Lower leg skin (tissue), 4 donors: ENCODE measurements at places on chromosomes 4 and X.

DNA sequence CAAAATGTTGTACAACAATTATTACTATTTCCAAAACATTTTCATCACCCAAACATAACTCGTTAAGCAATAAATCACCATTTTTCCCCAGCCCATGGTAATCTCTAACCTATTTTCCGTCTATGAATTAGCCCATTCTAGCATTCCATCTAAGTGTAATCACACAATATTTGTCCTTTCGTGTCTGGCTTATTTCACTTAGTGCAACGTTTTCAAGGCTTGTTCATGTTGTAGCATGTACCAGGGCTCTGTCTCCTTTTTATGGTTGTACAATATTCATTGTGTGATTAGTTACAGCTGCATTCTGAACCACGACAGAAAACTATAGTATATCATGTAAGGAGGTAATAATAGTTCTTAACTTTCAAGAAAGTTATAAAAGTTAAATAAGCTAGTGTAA lies 656.0 kb upstream of the HS3ST1 start:
- DNase-seq = no peak

DNA sequence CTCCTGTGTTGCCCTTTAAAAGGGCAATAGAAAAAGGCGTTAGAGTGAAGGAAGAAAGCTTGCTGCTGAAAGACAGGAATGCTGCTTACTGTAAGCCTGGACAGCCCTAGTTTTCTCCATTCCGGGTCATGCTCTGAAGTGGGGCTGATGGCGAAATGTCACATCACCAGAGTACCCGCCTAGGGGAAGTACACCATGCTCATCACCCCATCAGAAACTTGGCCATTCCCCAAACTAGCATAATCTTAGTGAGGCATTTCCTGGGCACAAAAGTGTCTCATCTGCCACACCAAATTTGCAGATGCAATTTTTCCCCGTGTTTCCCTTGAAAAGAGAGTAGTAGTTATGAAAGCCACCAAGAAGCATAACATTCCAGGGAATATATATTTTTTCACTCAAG lies 47.8 kb upstream of the CAMK2D start:
- no peak for DNase-seq

DNA sequence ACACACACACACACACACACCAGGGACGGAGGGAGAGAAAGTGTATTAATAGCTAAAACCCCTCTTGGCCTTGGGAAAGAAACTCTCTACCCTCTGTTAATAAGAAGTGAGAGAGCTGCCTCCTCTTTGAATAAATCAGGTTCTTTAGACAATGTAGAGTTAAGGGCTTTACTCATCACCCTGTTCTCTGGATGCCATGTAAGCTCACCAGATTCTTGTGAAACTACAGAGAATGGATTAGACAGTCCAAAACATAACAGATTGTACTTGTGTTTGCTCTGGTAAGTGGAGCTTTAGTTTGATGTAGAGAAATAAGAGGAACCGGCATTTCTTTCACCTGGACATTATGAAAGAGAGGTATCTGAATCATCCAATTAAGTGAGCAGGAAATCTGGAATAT lies 263.2 kb downstream of the DMD start:
- DNase-seq = no peak

DNA sequence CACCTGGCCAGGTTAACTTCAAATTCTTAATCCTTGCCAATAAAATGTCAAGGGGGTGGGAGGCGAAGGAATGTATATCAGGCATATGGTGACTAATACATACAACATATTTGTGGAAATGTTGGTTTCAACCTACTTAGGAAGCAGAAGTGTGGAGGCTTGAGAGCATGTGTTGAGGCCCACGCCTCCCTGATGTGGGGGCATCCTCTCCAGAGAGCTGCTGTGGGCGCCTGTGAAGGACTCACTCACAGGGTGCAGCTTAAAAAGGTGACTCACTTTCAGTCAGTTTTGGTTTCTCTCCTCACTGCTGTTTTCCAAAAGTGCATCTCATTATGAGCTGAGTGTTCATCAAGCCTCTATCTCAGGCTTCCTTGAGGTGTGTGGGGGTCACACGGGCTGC lies 27.5 kb downstream of the LNX1 start:
- DNase-seq = no peak

GRCh38 chr4:40173470-40173875 lies 23.4 kb upstream of the RHOH start:
- DNase-seq = no peak

DNA sequence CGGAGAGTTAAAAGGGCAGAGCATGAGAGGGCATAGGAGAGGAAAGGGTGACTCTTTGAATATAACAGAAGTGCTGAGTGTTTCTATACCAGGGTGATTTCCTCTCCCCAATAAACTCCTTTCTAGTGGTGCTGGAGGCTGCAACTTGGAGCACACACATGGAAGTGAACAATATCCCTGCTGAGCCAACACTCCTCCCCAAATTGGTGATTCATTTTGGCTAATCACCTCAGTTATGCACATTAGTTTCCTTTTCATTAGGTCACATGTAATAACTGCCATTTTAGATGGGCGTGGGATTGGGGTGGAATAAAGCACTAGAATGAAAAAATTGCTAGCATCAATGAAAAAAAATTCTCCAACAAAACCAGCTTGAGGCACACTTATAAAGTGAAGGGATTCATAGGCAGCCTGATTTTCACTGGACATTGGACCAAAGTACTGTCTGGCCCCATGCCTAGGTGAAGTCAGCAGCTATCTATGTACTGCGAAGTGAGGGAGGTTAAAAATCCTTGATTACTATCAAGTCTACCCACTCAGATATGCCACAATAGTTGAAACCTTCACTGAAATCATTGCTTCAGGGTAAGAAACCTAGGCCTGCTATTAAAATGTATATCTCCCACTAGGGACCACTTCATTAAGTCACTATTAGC lies 174.0 kb downstream of the GLUD2 start:
- no peak for DNase-seq

DNA sequence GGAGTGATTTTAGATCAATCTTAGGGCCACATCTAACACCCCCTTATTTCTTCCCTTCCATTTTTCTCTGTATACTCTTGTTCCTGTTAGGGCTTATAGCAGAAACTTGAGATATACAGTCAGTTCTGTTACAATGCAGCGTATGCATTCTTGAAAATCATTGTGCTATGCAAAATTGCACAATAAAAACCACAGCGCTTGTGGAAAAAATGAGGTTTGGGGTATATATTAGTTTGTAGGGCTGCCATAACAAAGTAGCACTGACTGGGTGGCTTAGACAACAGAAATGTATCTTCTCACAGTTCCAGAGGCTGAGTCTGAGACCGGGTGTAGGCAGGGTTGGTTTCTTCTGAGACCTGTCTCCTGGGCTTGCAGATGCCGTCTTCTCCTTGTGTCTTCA lies 59.0 kb downstream of the WWC2 start:
- DNase-seq = no peak

DNA sequence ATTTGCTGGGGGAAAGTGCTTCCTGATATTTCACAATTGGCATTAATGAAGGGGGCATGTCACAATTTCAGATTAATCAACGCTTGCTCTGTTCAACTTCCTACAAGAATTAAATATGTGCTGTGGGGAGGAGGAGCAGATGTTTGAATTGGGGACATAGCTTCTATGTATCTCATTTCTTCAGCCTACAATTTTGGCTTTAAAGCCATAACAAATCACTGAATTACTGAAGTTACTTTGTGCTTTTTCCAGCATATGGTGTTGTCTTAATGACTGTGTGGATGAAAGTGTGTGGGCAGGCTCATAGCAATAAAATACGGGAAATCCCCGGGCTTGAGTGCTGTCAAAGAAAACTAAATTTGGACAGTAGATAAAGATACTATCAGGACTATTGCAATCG lies 813 bp downstream of the TLR7 start:
- DNase-seq = no peak

GRCh38 chr4:152363086-152363485 lies 172.8 kb downstream of the FBXW7 start:
- DNase-seq = no peak

GRCh38 chrX:8868070-8868773 lies 67.0 kb upstream of the FAM9A start:
- DNase-seq = no peak

DNA sequence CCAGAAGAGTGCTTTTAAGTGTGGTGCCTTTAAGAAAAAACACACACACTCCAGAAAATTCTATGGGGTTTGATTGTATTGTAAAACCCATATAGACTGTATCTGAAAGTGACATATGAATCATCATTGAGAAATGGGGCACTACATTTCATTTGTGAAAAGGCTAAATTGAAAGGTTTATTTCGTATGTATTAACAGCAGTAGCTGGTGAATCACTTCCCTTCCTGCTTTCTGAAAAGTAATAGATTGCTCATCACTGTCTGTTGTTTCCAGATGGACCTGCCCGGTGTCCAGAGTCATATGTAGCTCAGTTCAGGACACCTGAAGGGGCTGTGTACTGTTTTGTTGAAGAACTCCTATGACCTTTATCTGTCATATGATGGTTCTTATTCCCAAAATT lies 28.1 kb upstream of the HPRT1 start:
- no peak for DNase-seq

- no peak for DNase-seq
Measured at GRCh38 chr4:1323635-1324442, 23.2 kb upstream of the UVSSA start.

DNA sequence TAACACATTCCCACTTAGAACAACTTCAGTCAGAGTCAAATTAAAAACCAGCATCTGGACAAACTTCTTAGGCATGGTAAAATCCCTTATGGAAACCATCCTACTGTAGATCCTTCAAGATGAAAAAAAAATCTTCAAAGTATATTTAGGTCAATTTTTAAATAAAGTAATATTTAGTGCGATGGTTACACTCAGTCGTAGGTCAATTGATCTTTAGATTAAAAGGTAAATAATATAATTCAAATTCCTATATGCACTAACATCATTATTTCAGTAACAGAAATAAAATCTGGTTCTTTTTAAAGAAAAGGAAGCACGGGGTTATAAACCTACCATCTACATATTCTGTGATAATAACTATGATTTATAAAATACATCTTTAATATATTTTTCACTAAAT lies at the start of gene UGT2A2:
UGT2A2 (minus strand) TSS at position 101 of the 400 bp plus-strand sequence; CDS start at position 99, 2 bp downstream.
- DNase-seq = no peak

GRCh38 chr4:52877694-52878093 lies 15.6 kb downstream of the RASL11B start:
- no peak for DNase-seq

- DNase-seq = no peak
Measured at GRCh38 chr4:147326591-147326990, 154.3 kb upstream of the EDNRA start.

- no peak for DNase-seq
Measured at GRCh38 chr4:56976837-56977320, 527 bp downstream of the NOA1 start.

- DNase-seq = no peak
Measured at GRCh38 chr4:57287687-57288604, 177.8 kb upstream of the IGFBP7 start.

GRCh38 chrX:111254896-111255693 lies 15.2 kb downstream of the CAPN6 start:
- DNase-seq = no peak

- DNase-seq = no peak
Measured at GRCh38 chr4:1656132-1656531, 28.0 kb downstream of the FAM53A start.

DNA sequence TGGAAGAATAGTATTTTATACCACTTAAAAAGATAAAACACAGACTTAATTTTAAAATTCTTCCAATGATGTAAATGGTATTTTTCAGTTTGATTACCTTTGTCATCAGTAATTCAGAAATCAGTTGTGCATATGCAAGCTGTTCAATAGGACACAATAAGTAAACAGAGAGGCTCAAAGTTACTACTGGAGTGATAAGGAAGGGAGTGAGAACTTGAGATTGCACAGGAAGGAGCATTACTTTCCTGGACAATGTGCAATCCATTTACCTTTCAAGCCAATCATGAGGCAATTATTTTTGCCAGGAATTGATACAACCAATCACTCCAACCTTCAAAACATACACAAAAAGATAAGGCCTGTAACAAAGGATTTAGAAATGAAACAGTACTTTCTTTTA lies 1024.3 kb downstream of the RAPGEF2 start:
- DNase-seq = no peak

GRCh38 chr4:6854098-6854744 lies 55.4 kb upstream of the TBC1D14 start:
- no peak for DNase-seq

GRCh38 chrX:152405561-152405960 lies 45.6 kb downstream of the GABRA3 start:
- no peak for DNase-seq

- DNase-seq = no peak
Measured at GRCh38 chr4:26281881-26282280, 38.9 kb upstream of the RBPJ start.

DNA sequence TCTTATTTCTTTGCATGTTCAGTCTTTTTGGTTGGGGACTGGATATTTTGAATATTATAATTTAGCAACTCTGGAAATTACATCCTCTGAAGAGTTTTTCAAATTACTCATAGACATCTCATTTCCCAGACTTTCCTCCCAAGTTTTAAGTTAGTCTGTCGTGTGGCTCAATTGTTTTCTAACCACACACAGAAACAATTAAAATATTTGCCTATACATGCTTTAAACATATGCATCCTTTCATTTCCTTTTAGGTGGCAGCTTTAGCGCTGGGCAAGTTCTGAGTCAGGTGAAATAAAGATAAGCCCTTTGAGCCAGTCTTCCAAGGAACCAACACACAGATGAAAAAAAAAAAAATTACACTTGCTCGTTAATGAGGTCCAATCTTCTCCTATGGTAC lies 307.0 kb upstream of the SPOCK3 start:
- no peak for DNase-seq

- peak; percentile 25 for DNase-seq
Measured at GRCh38 chr4:55184600-55185523, 59.5 kb upstream of the KDR start.

GRCh38 chrX:15873566-15873965 lies 19.0 kb upstream of the AP1S2 start:
- DNase-seq = no peak

- DNase-seq = peak; percentile 89
Measured at GRCh38 chrX:74382613-74383012, 38.7 kb upstream of the SLC16A2 start.

- DNase-seq = no peak
Measured at GRCh38 chr4:52711834-52712250, 39.4 kb downstream of the ERVMER34-1 start.
